Fibroblast of mammary gland (primary cell): ENCODE measurements at places on chromosomes 12 and 14.
A peak's percentile ranks its signal among the peaks of the same experiment; 100 is the strongest.

- no peak for DNase-seq
These were observed 1.5 kb downstream of the SAMD15 start for GRCh38 chr14:77378701-77379100.

- no peak for DNase-seq
These were observed 75.3 kb downstream of the WSCD2 start for GRCh38 chr12:108204117-108204987.

- peak; percentile 1 for DNase-seq
These were observed 153.5 kb downstream of the KCNA5 start for GRCh38 chr12:5197131-5197530.

GRCh38 chr14:29814156-29815015, 113.3 kb downstream of the PRKD1 start:
- peak; percentile 43 for DNase-seq

- peak; percentile 81 for DNase-seq
These were observed 117.3 kb downstream of the BTG1 start for GRCh38 chr12:92028441-92028709.

GRCh38 chr14:61475316-61475715, 153.9 kb downstream of the PRKCH start:
- DNase-seq = peak; percentile 83

DNA sequence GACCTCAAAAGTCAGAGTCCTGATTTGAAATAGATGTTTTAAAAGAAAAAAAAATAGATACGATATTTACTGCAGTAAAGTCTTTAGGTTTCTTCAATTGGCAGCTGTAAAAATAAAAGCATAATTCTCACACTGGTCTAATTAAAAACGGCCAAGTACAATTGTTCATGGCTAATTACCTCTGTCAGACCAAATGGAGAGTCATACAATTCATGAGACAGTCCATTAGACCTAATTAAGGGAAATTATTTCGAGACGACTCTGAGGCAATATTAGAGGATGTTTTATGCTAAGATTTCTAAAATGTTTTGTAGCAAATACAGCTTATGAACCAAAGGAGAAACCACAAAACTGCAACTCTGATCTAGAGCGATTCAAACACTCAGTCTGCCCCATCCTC, 131.3 kb downstream of the PHLDA1 start:
- no peak for DNase-seq

- no peak for DNase-seq
These were observed 12.3 kb downstream of the NKX2-8 start for GRCh38 chr14:36570065-36570464.

- DNase-seq = no peak
These were observed 37.4 kb downstream of the SH2B3 start for GRCh38 chr12:111443086-111443485.

- DNase-seq = no peak
These were observed 20.9 kb upstream of the ATP5MC2 start for GRCh38 chr12:53696655-53697331.

DNA sequence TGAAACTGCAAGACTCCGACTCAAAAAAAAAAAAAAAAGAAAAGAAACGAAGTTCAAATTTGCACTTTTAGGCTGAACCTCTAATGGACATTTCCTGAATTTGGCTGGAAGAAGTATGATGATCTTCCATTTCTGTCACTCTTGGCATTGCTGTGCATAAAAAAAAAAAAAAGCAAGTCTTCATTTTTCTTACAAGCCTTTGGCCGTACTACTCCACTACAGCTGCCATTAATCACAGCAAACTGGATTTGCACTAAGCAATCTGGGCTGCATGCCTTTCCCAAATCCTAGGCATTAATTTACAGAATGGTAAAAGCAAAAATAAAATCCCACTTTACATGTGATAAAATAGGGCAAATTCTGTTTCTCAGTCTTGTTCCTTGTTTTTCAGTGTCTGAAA, 7.1 kb downstream of the CSRP2 start:
- no peak for DNase-seq

DNA sequence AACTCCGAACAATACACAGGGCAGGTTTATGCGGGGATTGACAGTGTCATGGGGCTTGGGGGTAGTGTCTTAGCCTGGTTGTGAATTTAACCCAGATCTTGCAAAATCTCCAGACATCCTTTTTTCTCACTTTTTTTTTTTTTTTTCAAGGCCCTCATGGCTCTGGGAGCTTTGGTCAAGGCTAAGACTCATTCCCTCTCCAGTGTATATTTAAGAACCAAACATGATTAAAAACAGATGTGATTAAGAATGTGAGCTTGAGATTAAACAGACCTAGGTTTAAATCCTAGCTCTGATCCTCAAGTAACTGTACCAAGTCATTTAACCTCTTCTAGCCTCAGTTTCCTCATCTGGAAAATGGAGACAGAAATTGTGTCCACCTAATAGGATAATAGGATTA, 151.7 kb upstream of the FUT8 start:
- peak; percentile 94 for DNase-seq

- no peak for DNase-seq
These were observed 525.1 kb upstream of the FBXO33 start for GRCh38 chr14:39957290-39957689.

GRCh38 chr14:29803045-29803444, 124.6 kb downstream of the PRKD1 start:
- DNase-seq = no peak

DNA sequence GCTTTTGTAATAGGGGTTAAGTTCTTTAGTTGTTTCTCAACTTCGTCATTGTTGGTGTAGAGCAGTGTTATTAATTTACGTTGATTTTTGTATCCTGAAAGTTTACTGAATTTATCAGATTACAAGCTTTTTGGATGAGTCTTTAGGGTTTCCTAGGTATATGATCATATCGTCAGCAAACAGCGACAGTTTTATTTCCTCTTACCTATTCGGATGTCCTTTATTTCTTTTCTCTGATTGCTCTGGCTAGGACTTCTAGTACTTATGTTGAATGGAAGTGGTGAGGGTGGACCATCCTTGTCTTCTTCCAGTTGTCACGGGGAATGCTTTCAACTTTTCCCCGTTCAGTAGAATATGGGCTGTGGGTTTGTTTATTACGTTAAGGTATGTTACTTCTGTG, 37.8 kb downstream of the AEBP2 start:
- DNase-seq = no peak

- no peak for DNase-seq
These were observed 83.0 kb upstream of the PIWIL1 start for GRCh38 chr12:130254461-130255276.

- no peak for DNase-seq
These were observed 13.9 kb downstream of the PPP1R36 start for GRCh38 chr14:64563696-64564095.

DNA sequence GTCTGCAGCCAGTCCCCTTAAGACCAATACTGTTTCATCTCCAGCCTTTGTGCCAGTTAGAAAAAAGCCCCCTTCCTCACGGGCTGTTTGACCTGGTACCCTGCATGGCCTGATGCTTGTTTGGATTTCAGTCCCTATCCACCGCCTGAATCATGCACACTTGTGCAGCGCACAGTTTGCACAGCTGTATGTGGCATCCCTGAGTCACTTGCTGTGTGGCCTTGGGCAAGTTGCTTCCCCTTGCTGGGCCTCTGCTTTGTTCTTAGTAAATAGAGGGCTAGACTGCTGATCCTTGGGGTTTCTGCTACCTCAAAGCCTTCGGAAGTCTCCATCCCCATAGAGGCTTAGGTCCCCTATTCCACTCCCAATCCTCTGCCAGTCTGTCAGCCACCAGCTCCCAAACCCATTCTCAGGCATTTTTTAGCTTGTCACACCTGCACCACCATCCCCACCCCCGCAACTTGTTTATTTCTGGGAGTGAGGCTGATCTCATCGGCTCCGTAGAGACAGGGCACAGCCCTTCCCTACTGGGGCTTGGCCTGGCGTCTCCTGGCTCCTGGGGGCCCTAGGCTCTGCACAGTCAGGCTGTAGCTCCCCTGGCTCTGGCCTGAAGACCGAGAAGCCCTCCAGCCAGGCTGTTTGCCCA, 8.8 kb downstream of the KRT80 start:
- no peak for DNase-seq

DNA sequence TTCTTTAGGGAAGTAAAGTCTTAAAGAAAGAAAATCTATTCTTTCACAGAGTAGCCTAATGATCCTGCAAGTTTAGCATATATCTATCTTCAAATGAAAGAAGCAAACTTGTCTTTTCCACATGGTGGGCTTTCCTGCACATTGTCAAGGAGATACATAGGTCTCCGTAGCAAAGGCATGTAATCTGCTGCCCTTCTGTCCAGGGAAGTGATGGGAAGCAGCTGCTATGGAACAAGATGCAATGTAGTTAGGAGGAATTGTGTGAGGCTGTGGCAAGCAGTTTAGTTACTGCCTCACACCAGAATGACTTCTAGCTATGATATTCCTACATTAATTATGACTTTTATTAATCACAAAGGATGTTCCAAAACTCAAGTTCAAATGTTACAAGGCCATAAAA, 174.4 kb downstream of the PDZRN4 start:
- no peak for DNase-seq

DNA sequence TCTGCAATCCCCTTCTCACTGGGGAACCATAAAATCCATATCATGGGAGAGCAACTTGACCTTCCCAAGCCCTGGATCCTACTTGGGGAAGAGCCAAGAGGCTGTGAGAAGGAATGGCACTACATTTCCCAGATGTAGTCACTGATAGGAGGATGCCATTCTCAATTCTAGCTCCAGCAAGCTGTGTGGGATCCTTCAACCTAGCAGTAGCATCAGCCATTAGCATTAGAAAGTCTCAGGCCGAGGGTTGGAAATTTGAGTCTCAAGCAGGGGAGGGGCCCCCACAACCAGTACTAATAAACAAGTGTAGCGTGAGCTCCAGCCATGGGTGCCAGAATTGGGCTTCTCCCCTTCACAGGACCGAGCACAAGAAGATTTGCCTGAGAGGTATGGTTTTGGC, 84.3 kb upstream of the NELL2 start:
- DNase-seq = no peak

GRCh38 chr14:92439537-92440344, 73.8 kb upstream of the RIN3 start:
- no peak for DNase-seq

- DNase-seq = peak; percentile 63
These were observed 1027.2 kb upstream of the TMEM132C start for GRCh38 chr12:127239781-127240180.

DNA sequence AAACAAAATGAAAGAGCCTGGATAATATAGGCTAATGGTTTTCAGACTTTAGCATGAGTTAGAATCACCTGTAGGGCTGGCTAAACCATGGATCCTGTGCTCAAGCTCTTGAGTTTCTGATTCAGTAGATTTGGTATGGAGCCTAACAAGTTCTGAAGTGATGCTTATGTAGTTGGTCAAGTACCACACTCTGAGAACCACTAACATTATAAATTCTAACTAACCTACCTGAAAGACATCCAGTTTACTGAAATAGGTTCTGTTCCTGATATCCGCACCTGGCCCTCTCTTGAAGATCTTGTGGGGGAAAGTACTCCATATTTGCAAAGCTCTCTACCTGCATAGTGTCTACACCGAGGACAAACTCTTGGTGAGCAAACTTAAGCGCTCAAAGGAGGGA, 59.4 kb upstream of the VSX2 start:
- DNase-seq = no peak

DNA sequence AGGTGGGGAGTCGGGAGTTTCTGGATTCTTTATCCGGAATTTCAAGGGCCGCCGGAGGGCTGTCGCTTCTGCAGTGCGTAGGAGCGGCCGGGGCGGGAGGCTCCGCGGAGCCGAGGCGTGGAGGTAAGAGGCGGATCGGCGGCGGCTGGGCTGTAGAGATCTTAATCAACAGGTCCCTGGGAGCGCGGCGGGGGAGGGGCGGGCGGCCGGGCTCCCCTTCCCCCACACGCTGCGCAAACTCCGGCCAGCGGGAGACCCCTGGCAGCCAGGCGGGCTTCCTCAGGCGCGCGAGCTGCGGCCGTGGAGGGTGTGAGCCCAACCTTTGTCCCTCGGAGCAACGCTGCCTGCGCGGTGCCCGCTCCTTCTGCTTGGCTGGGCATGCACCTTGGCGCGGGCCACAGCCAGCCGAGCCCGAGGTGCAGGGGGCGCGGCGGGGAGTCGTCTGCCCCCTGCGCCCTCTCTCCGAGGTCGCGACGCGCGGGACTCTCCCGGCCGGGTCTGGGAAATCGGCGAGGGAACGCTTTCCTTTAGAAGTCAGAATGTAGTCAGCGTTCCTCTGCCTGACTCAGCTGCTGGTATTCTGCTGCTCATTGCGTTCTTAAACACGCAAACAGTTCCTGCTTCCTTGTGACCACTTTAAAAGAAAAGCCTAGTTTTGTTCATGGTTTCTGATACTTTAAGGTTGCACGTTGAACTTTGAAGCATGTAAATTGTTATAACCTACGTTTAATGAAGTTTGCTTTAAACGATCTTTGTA, at the start of gene PALS1:
TSS of gene PALS1 (plus strand) at position 25 of the 757 bp plus-strand sequence. CDS start 37,736 bp downstream, outside the sequence.
- DNase-seq = peak; percentile 87

GRCh38 chr14:76908834-76909233, 82.6 kb downstream of the LRRC74A start:
- no peak for DNase-seq

GRCh38 chr12:56718636-56719035, 6.5 kb downstream of the NACA start:
- no peak for DNase-seq

- DNase-seq = no peak
These were observed 229.8 kb downstream of the ALX1 start for GRCh38 chr12:85509857-85510256.

DNA sequence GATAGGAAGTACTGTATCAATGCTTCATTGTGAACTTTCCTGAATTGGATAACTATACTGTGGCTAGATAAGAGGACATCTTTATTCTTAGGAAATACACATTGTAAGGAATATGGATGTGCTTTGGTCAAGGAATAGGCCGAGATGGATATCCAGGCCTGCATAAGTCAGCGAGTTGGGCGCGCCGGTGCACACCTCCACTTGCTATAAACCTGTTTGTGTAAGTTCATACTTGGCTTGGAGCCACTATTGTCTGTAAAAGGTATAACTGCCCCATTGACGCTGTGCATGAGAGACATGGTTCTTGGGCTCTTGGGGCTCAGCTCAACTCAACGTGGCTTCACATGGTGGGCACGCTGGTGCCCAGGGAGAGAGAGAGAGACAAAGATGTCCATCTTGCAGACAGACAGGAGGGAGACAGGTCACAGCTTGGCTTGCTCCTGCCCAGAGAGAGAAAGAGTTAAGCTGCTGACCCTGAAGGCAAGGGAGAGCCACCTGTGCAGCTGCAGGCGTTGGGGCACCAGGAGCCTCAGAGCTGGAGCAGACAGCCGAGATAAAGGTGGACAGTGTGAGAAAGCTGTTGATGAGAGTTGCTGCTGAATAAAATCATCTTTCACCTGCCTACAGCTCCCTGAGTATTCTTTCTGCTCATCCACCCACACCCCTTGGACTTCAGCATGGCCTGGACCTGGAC, 34.1 kb upstream of the COCH start:
- DNase-seq = no peak

- DNase-seq = no peak
These were observed 118.1 kb downstream of the TRAFD1 start for GRCh38 chr12:112243255-112244110.

DNA sequence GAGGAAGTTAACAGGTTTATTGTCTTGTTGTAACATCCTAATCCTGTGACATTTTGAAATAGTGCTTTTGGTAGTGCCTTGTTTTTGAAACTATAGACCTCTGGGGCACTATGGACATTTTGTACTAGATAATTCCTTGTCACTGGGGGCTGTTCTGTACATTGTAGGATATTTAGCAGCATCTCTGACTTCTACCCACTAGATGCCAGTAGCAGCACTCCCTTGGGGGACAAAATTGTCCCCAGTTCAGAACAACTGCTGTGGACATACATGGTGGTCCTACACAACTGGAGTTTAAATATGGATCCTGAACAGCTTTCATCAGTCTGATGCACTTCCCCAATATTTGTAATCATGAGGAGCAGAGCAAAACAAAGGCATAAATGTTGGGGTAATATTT, 264.7 kb downstream of the RAD51B start:
- DNase-seq = peak; percentile 40
